ENCODE measurements at places on chromosomes 3 and 15.

- no peak for DNase-seq
Measured at GRCh38 chr3:173006006-173006405, 135.0 kb downstream of the SPATA16 start.

DNA sequence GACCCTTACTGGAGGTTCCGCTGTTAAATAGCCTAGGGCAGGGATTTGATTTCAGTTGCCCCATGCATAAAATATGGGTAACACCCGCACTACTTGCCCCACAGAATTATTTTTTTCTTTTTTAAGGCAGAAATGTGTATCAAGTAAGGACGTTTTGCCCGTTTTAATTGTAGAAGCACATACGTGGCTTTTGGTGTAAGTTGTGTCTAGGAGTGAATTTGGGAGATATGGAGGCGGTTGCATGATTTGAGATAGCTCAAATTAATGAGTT, 636 bp upstream of the LRRC58 start:
- no peak for DNase-seq

- DNase-seq = no peak
Measured at GRCh38 chr15:63025460-63025859, 17.1 kb upstream of the TPM1 start.

DNA sequence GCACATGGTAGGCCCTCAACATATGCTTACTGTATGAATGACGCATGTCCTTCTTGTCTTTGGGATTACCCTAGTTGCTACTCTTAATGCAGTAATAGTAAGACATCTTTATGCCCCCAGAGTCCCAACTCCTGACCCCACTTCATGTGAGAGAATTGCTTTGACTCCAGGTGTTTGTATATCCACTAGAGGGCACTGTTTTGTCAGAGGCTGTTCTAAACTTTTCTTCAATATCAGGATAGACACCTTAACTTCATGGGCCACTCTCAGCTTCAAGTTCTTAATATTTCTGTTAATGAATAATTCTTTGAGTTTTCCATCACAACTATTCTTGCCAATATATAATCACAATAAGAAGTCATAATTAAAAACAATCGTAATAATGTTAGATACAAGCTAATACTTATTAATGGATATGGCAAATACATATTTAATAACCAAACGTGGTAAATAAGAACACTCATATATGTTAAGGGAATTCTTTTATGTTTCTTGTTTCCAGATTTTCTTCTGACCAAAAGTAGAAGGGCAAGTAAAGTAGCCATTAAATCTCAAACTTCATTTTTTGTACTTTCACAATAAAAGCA, 337.2 kb upstream of the DNAJC19 start:
- no peak for DNase-seq

GRCh38 chr15:101123222-101123910, 128.5 kb downstream of the CHSY1 start:
- no peak for DNase-seq

- DNase-seq = no peak
Measured at GRCh38 chr3:129864519-129864918, 29.0 kb downstream of the TMCC1 start.

- no peak for DNase-seq
Measured at GRCh38 chr3:191235331-191236314, 36.6 kb downstream of the OSTN start.
